ENCODE measurements at places on chromosomes 3 and 15. TPM values are rescaled to one million over a fixed set of nuclear protein-coding genes. Genes with fewer than 3 reads are reported as not detected.

DNA sequence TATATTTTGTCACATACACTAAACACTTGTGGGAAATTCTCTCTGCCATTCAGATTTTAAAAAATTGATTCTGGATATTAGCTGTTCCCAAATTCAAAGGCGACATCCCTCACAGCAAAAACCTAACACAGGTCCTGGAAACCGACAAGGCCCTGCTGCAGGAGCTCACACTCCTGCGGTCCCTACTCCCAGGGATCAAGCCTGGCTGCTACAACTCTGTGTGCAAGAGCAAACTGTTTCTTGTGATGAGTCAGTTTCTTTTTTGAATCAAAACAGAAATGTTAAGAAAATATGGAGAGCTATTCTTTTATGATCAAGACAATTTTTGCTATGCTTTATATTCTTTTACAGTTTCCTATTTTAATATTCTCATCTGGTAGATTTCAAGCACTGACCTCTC is 51.0 kb upstream of the TJP1 start:
- DNase-seq = no peak

GRCh38 chr15:62868507-62868906 is 174.0 kb upstream of the TPM1 start:
- DNase-seq = no peak

Gene AP3B2
- not detected for total RNA-seq

Gene TATDN2
- total RNA-seq = 61.6 TPM

- no peak for DNase-seq
Measured at GRCh38 chr3:56525291-56525690, 31.7 kb upstream of the CCDC66 start.

DNA sequence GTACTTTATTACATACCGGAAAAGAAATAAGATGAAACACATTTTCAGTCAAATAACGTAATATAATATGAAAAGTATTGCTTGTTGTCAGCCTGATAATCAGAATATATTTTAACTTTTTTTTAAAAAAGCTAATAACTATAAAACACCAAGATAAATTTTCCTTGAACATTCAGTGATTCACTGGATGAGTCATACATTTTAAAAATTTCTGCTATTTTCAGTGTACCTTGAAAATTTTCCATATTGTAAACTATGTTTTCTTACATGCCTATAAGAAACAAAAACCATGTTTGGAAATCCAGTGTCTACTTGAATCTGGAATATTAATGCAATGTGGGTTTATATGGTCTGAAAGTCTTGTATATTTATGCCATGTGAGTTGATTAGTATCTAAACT is 36.3 kb upstream of the MEIS2 start:
- DNase-seq = no peak
